ENCODE measurements at places on chromosomes 4 and X. TPM values are rescaled to one million over a fixed set of nuclear protein-coding genes. Genes with fewer than 3 reads are reported as not detected.

The UBA1 gene
- polyA plus RNA-seq: 120 TPM

The CCNA2 gene
- 0.23 TPM for polyA plus RNA-seq

The TCEAL7 gene
- polyA plus RNA-seq: 1.4 TPM

GRCh38 chr4:122326908-122327307 lies 51.9 kb upstream of the ADAD1 start:
- DNase-seq: no peak

DNA sequence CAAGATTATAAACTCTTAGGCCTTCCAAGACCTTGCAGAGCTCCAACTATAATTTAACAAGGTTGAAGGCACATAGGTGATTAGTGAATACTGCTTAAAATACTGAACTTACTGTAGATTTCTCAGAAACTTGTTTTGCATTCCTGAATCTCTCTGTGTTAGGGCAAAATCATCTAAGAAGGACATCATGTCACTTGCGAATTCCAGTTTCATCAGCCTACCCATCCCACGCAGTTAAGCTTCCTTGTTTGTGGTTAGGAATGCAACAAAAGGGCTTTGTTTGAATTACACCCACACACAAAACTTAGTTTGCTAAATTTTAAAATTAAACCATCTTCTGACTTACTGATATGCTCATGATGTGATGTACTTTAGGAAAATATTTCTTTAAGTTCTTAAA lies 174.0 kb downstream of the SOWAHB start:
- no peak for DNase-seq

GRCh38 chr4:139403462-139403861 lies 50.5 kb upstream of the RAB33B start:
- no peak for DNase-seq

DNA sequence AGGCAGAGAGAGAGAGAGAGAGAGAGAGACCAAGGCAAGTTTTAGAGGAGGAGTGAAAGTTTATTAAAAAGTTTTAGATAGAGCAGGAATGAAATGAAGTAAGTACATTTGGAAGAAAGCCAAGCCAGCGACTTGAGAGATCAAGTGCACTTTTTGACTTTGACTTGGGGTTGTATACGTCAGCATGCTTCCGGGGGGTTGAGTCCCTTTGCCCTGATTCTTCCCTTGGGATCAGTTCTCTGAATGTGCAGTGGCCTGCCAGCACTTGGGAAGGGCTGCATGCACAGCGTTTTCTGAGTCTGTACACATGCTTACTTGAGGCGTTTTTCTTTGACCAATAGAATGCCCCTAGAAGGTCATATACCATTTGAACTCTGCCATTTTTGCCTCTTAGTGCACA lies 400.5 kb downstream of the PDGFC start:
- no peak for DNase-seq

- no peak for DNase-seq
These were observed 112.6 kb upstream of the TMEM164 start for GRCh38 chrX:109890300-109890699.

GRCh38 chrX:31988975-31989374 lies 917.1 kb upstream of the FTHL17 start:
- no peak for DNase-seq

GRCh38 chr4:144340931-144341330 lies 200.4 kb upstream of the GYPA start:
- no peak for DNase-seq

DNA sequence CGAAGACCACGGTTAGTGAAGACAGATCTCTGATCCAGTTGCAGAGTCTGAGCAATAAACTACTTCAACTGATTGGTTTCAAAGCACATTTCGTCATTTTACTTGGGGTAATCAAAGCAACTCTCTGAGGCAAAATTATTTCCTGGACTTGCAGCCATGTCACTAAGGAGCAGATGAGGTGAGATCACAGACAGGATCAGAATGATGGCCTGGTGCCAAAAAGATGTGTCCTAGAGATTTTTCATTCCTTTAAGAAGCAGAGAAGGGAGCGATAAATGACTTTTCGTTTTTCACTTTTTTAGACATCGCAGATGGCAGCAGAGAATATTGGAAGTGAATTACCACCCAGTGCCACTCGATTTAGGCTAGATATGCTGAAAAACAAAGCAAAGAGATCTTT lies 83.9 kb downstream of the PTTG2 start:
- no peak for DNase-seq

DNA sequence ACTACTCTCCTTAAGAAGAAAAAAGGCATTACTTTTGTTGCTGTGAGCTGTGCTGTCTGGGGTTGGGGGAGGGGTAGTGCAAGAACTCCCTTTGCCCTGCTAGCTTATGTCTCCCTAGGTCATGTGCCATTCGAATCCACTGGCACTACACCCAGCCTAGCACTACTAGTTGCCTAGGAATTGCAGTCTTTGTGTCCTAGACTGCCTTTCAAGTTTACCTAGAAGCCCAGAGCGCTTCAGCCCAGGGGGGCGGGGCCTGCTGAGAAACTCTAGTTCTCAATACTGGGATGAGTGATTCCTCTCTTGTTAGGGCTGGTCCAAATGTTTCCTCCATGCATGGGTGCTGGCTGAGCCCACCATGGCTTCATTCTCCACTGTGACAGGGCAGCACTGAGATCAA lies 1011.5 kb downstream of the PCDH19 start:
- no peak for DNase-seq
